EH (cell line): ENCODE measurements at places on chromosomes 11 and 22.

DNA sequence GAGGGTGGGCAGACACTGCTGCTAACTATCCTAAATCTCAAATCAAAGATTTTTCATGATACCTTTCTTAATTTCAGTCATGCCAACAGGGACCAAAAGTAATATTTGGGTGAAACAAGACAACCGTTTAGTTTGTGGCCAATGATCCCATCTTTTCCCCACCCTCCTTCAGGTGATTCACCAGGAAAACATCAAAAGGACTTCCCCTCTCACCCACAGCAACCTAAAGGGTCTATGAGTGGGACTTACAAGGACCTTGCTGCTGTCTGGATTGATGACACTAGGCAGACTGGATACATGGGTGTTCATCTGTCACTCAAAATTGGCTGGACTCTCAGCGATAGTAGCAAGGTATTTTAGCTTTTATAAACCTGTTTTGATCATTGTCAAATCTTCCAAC, 62.0 kb upstream of the ZC3H12C start:
- DNase-seq: no peak

- no peak for DNase-seq
These were observed 13.5 kb upstream of the VWA5A start for GRCh38 chr11:124101737-124102136.

GRCh38 chr22:41447435-41448188, 1.0 kb upstream of the TOB2 start:
- peak; percentile 71 for DNase-seq

DNA sequence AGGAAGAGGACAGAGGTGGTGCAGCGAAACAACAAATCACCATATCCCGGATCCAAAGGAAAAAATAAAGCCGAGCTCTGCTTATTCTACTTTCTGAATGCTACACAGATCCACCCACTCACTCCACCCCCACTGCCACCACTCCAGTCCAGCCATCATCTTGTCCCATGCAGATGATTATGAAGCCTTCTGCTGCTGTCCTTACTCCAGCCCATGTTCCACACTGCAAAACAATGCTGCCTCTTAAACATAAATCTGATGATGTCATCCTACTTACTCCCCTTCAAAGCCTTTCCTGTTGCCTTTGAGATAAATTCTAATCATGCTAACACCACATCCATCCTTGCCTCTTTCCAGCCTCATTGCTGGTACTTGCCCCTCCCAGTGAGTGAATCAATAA, 6.5 kb upstream of the DRD2 start:
- DNase-seq: no peak

GRCh38 chr11:20669820-20670684, 666 bp downstream of the NELL1 start:
- DNase-seq: no peak

- DNase-seq: peak; percentile 80
These were observed 29.3 kb downstream of the LINC01488 start for GRCh38 chr11:69510471-69511357.

- no peak for DNase-seq
These were observed 39.1 kb upstream of the LIPT2 start for GRCh38 chr11:74532501-74533246.

DNA sequence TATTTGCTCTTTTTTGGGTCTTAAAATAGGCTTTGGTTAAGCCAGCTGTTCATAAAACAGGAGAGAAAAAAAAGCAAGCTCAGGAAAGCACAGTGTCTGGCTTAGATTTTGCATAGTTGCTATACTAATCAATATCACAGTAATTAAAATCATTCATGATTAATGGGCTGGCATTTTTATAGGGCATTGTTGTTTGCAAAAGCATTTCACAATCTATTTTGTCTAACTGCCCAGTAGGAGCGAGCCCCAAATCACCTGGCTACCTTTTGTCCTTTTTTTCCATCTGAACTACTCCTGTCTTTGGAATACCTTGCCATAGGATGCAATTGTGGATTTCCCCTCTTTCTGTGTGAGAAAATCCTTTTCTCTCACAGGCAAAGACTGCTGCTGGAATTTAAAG, 619.8 kb downstream of the JRKL start:
- DNase-seq: no peak

GRCh38 chr11:33402066-33402465, 144.9 kb downstream of the HIPK3 start:
- DNase-seq: peak; percentile 8

DNA sequence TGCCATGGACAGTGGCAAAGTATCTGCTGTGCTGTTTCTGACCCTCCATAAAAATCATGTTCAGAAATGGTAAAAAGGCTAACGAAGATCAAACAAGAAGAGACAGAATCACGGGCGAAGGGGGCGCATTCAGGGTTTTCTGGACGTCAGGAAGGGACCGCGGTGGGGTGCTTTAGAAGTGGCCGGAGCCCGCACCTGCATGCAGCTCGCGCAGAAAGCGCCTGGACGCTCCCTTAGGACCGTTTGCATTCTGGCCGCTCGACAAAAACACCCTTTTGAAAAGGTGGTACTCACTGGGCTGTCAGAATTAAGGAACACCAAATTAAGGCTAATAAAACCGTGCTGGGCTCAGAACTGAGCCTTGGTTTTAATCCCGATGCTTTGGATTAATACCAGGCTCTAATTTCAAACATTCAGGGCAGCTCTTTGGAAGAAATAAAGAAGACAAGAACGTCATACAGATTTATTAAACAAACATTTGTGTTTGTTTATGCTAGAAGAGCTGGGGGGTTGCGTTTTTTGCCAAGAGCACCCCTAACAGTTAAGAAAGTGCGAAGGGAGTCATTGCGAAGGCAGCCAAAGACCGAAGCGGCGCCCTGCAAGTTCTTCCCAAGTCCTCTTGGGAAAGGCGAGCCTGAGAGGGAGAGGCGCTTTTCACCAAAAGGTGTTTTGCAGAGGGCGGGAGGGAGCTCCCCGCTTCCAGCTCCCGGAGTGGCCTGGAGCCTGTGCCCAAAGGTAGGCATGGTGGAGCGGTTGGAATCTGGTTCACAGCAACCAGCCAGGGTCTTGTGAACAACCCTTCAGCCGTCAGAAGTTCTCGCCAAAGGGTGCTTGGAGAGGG, 47.7 kb upstream of the DBX1 start:
- DNase-seq: no peak

DNA sequence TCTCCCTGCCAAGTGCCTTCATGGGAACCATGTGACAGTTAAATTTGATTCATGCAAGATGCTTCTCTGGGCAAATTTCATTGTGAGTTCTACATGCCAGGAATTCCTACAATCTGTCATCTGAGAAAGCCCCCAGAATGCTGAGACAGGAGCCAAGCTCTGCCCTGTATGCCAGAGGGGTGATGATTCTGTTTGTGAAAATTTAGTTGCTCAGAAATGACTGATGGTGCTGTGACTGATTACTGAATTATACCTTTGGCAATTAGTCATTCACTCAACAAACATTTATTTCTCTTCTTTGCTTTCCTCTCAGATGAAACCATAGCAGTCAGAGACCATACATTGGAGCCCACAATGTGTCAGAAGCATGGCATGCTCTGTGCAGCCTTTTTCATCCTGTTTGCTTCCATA, 69.0 kb upstream of the ZBED5 start:
- DNase-seq: peak; percentile 78

- DNase-seq: no peak
These were observed at the start of gene SLC16A8 for GRCh38 chr22:38083931-38084631. SLC16A8 (minus strand) TSS chr22:38084184; CDS start chr22:38082873, 1,311 bp downstream.

- peak; percentile 87 for DNase-seq
These were observed 61.0 kb downstream of the TNRC6B start for GRCh38 chr22:40238425-40239344.

GRCh38 chr11:128198216-128198772, 389.1 kb downstream of the ETS1 start:
- DNase-seq: no peak

DNA sequence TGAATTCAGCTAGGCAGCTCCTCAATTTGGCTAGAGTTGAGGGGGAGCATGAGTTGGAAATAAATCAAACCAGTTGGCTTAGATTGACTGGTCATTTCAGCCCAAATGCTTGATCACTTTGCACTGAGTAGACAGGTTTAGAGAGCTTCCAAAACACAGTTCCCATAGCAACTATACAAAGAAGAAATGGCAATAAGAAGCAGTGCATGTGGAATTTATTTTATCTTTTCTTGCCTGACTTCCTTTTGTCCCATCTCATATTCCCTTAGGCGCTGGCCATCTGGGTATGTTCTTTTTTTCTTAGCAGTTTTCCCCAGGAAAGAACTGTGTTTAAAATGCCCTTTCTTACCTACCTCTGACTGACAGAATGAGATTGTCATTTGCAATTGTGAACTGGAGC, 38.7 kb upstream of the C11orf87 start:
- DNase-seq: no peak

GRCh38 chr11:17571431-17572358, 24.6 kb downstream of the OTOG start:
- DNase-seq: no peak

- DNase-seq: peak; percentile 33
These were observed 131.9 kb upstream of the TEAD1 start for GRCh38 chr11:12542186-12542935.

DNA sequence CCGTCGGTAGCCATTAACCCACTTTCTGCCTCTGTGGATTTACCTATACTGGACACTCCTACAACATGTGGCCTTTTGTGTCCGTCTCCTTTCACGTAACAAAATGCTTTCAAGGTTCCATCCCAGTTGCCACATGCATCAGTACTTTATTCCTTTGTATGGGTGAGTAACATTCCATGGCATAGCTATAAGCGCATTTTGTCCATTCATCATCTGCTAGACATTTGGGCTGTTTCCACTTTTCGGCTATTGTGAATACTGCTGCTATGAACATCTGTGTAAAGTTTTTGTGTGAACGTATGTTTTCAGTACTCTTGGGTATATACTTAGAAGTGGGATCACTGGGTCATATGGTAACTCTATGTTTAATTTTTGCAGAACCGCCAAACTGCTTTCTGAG, 257.2 kb downstream of the ST3GAL4 start:
- DNase-seq: no peak
